ENCODE measurements at places on chromosomes 7 and 10.

GRCh38 chr7:66413379-66414114, 208.4 kb downstream of the TPST1 start:
- peak; percentile 76 for DNase-seq

DNA sequence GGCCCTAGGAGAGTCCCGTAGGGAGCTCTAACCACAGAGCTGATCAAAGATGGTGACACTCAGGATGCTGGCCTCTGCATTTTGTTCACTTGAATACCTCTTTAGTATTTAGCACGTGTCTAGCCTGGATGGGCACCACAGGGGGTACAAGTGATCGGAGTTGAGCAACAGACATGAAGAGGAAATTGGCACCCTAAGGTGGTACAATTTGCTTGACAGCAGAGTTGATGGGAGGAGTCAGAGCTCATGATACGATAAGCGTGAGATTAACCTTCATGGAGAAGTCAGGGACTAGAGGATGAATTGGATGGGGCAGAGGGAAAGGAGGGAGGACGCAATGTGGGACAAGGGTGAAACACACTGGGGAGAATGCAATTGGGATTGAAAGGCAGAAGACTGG, 9.9 kb upstream of the ZNF212 start:
- DNase-seq: no peak

GRCh38 chr7:146791344-146792285, 675.0 kb downstream of the CNTNAP2 start:
- DNase-seq: no peak

DNA sequence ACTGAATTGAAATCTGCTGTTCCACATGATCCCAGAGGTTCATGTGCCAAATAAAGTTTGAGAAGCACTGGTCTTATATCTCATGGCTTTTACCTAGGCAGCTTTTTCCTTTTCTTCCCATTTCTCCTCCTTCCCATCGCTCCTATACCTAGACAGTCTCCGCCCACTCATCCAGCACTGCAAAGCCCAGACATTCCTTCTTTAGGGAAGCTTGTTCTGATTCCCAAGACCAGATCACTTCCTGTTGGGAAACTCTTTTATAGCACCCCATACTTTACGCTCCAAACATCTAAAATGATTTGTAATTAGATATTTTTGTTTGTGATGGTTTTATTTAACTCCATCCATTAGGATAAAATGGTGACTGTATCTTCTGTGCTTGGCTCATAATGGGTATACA, 75.9 kb downstream of the BMPER start:
- DNase-seq: no peak

- DNase-seq: no peak
Measured at GRCh38 chr7:140314573-140315480, 83.5 kb downstream of the SLC37A3 start.

- DNase-seq: no peak
Measured at GRCh38 chr7:107233174-107233573, 64.4 kb downstream of the HBP1 start.

DNA sequence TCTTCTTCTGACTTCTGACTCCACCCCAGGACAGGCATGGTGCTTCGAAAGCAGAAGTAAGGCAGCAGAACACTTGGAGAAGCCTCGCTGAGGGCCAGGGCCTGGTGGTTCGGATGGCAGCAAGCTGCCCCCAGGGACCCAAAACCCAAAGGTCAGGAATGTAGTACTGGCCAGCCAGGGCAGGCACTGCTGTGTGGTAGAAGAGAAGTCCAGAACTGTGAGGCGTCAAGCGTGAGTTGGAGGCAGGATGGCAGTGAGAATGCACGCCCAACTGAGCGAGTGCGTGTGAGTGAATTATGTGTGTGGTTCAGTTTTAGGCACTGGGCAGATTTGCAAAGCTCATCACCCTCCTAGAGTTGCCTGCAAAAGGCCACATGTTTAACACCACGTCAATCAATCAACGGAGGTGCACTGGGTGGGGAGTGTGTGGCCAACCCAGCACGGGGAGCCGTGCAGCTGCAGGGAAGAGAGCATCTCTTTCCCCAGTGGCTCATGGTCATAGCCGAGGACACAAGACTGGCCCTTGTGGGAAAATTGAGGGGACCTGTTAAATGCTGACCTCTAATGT, 144.3 kb downstream of the KCNMA1 start:
- DNase-seq: no peak

DNA sequence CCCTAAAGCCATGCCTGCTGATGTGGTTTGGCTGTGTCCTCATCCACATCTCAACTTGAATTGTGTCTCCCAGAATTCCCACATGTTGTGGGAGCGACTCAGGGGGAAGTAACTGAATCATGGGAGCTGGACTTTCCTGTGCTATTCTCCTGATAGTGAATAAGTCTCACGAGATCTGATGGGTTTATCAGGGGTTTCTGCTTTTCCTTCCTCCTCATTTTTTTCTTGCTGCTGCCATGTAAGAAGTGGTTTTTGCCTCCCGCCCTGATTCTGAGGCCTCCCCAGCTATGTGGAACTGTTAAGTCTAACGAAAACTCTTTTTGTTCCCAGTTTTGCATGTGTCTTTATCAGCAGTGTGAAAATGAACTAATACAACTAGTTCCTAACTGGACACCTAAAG, 11.8 kb downstream of the MACROH2A2 start:
- no peak for DNase-seq

- DNase-seq: no peak
Measured at GRCh38 chr10:68957654-68958053, 1.7 kb downstream of the DDX21 start.

DNA sequence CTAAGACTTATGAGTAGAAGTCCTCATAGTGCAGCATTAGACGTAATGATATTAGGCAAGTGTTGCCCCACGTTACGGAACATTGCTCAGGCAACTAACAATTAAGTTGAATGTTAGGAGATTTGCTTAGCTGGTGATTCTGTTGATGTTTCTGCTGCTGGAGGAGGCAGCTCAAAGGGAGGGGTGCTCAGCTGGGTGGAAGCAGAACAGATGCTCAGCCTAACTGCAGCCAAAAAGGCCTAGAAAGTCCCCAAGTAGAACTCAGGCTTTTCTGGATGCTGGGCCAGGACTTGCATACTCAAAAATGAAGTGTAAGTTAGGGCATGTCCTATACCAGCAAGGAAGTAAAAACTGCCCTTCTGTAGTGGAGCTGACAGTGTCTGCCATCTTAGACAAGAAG, 201.4 kb downstream of the ADRA2A start:
- DNase-seq: no peak

- no peak for DNase-seq
Measured at GRCh38 chr7:134450294-134451000, 8.5 kb downstream of the AKR1B1 start.

Data from stimulated activated CD4-positive, alpha-beta T cell treated with anti-CD3 and anti-CD28 coated beads, Interleukin-1b, Interleukin-23, amount 100 ng/mL, for 24 hours (primary cell).